ENCODE measurements at places on chromosomes 12 and 14.
A peak's percentile ranks its signal among the peaks of the same experiment; 100 is the strongest.

DNA sequence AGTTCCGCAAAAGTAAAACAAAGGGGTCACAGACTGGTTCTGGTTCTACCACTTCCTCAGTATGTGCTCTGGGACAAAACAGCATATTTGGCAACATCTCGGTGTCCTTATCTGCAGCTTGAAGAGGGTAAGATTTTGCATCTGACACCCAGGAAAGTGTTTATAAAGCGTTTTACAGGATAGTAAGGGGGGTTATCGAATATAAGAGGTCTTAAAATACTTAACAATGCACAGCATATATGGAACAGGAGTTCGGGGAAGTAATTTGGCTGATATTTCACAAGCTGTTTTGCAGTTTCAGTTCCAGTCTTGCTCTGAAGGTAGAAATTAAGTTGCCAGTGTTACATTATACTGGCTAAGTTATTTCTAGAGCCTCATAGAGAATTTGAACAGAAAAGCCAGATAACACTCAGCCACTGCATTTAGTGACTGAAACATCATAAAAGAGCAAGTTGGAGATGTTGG lies 904 bp upstream of the MAP4K5 start:
- DNase-seq: no peak

DNA sequence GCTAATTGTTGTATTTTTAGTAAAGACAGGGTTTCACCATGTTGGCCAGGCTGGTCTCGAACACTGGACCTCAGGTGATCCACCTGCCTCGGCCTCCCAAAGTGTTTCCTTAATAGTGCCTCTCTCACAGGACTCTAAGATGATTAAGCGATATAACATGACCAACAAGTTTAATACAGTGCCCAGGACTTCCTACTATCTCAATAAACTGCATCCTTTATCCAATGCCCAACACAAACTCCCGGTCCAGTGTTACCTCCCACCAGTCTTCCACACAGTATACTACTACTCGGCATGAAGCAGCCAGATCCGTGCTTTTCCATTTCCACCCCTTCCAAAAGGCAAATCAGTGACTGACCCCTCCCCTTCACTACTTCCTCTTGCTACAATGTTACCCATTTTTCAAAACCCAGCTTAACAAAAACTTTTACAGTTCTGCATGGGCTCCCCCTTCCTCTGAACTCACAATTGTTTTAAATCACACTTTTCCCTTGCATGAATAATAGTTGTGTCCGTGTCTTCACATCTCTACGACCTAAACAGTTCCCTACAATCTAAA lies 900 bp downstream of the NOP2 start:
- no peak for DNase-seq

DNA sequence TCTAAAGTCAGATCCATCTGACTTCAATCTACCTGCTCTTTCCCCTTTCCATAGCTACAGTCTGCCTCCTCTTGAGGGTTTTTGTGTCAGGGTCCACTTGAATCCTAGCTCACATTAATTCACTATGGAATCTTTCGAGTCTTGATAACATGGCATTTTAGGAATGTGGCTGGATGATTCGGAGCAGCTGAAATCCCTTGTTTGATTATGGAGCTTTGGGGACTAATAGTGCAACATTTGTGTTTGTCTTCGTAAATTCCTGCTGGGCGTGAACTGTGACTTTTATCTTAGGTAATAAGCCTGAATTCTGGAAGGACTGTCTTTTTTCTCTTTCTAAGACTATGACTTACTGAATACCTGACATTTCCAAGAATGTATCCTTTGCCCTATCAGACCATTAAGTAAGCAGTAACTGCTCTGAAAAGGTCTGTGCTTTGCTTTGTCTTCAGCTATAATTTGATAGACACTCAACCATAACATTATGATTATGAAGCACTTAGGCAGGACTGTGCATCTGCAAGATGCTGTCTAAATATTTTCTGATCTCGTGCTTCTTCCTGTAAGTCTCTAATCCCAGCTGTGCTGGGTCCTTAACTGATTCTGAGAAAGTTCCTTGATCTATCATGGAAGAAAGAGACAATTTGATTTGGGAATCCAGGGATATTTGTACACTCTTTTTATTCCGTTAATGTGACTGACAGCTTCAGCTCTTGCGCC lies 19.0 kb upstream of the PELI2 start:
- DNase-seq: no peak

- no peak for DNase-seq
These were observed at the start of gene TAS2R31 for GRCh38 chr12:11031307-11031706. Gene TAS2R31, minus strand, starts transcription at chr12:11031407. Its CDS starts 72 bp downstream, at chr12:11031335.

GRCh38 chr12:8559676-8560075 lies 19.0 kb upstream of the CLEC4E start:
- DNase-seq: no peak

GRCh38 chr12:17592472-17592871 lies 497.5 kb downstream of the RERGL start:
- no peak for DNase-seq

GRCh38 chr12:62739266-62740015 lies 195.5 kb downstream of the PPM1H start:
- DNase-seq: no peak

DNA sequence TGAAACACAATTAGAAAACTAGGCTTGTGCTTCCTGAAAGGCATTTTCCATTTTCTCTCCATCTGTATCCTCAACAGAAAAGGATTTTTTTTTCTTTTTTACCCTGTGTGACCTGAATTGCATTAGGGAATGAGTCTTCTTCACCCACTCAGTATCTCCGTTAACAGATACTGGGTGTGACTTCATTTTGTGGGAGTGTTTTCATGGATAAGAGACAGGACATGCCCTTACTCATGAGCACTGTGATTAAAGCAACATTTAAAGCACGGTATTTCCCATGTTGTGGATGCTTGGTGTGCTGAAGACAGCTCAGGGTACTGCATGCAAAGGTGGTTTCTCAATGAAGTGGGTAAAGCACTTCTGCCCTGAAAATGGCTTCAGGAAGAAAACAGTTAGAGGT lies 1397.3 kb upstream of the TMEM132C start:
- no peak for DNase-seq

DNA sequence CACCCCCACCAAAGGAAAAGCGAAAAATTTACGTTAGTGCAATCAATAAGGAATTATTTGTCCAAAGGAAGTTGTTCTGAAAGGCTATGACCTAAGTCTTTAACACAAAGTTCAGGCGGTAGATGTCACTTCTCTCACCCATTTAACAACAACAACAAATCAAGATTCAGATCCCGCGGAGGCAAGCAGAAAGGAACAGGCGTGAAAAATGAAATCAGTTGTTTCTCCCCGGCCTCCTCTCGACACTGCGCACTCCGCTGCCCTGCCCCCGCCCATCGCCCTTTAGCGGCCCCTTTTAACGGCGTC lies 1.4 kb downstream of the DENND5B start:
- DNase-seq: peak; percentile 72

- no peak for DNase-seq
These were observed 90.9 kb downstream of the B4GALNT3 start for GRCh38 chr12:550473-551260.

DNA sequence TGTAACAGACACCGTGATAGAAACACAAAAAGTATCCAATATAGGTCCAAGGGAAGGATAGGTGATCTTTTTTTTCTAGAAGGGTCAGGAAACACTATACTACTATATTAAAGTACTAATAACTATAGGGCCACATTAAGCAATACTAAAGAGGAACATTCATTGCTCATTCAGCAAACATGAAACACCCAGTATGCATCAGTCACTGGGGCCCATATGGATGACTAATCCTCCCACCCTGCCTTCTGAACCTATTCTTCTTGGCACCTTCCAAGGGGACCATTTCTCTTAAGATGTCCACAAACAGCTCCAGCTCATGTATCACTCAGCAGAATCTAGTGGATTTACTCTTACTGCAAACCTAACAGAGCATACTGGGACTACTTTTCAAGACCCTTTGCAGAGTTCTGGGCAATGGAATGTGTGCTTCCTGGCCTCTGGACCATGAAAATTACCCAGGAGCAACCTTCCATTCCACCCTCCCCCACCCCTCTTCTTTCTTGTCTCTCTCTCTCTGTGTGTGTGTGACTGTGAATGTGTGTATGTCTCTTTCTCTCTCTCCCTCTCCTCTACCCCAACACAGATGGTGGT lies 187.9 kb downstream of the EPS8 start:
- DNase-seq: no peak

DNA sequence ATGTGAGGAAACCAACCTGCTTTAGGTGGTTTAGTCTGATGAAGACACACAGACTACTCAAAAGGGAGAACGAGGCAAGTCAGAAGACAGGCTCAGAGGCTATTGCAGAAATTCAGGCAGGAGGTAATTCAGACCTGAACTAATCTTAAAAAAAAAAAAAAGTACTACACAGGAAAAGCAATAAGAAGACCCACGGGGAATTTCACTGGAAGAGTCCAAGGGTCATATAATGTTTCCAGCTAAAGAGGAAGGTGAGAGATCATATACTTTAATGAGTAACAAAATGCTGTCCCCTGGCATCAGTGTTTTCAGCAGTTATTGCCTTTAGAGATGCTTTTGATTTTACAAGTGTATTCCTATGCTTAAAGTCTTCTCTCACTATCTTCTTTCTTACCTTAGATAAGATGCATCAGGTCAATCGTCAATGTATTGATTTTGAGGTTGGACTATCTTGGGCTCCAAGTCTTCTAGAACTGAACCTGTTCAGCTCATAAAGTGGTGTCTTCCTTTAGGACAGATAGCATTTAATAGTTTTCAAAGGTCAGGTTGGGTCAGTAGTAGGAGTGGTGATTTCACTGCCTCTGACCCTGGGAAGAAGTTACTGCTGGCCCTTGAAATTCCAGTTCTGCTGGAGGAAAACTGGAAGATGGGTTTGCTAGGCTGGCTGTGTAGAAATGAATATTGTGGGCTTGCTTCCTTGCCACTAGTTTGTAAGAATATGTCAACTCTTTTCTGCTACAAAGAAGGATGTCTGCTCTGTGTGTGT lies 60.0 kb downstream of the FAR2 start:
- DNase-seq: no peak

- DNase-seq: no peak
These were observed 577.8 kb downstream of the ETNK1 start for GRCh38 chr12:23202728-23203127.

GRCh38 chr14:68390741-68391140 lies 402.1 kb downstream of the ZFP36L1 start:
- DNase-seq: no peak

- DNase-seq: peak; percentile 49
These were observed 70.2 kb upstream of the GPHB5 start for GRCh38 chr14:63388766-63389431.

DNA sequence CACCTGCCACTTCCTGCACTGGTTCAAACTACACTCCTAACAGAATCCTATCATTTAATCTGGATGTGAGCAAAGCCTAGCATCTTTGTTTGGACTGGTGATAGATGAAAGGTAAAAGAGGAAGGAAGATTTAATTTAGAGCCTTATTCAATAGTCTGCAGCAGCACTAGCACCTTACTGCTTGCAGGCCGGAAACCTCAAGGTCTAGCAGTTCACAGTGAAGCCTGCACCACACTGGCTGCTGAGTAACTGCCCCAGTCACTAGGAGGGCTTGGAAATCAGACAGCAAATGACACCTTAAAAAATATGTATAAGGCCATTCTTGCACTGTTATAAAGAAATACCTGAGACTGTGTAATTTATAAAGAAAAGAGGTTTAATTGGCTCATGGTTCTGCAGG lies 358.0 kb downstream of the DAD1 start:
- peak; percentile 27 for DNase-seq

DNA sequence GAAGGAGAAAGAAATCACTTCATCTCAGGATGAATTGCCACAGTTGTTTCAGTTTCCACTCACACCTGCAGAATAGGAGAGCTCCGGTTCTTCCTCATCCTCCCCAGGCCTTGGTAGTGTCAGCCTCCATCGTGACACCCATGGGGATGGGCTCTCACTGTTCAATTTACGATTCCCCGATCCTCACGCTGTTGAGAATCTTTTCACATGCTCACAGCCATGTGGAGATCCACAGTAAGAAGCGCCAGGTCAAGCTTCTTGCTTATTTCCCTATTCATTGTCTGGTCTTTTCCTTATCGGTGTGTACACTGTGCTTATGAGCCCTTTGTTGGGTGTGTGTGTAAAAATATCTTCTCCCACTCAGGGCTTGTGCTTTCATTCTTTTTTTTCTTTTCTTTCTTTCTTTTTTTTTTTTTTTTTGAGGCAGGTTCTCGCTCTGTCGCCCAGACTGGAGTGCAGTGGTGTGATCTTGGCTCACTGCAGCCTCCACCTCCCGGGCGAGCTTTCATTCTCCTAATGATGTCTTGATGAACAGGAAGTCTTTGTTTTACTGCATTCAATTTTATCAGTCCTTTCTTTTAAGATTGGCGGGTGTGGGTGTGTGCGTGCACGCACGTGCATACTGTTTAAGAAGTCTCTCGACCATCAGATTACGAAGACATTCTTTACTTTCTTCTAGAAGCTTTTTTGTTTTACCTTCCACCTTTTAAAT lies 21.5 kb downstream of the RIN3 start:
- no peak for DNase-seq

GRCh38 chr14:106610691-106611090 lies 1084.3 kb downstream of the TMEM121 start:
- no peak for DNase-seq

- no peak for DNase-seq
These were observed 46.6 kb downstream of the SMIM41 start for GRCh38 chr12:52126050-52126604.

DNA sequence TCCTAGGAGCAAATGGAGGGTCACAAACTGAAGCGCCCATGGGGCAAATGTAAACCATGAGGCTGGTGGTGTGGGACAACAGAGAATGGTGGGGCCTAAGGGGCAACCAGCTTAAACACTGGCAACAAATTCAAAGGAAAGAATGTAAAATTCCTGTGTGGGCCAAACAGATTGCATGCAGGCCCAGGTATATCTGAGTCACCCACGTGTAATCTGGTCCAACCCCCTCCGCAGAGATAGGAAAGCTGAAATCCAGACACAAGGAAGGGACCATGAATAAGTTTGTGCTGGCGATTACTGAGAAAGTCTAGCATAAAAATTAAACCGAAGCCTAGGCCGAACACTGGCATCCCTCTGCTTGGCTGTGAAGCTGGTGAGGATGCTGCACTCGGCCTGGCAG lies 71.6 kb downstream of the ITPK1 start:
- no peak for DNase-seq

DNA sequence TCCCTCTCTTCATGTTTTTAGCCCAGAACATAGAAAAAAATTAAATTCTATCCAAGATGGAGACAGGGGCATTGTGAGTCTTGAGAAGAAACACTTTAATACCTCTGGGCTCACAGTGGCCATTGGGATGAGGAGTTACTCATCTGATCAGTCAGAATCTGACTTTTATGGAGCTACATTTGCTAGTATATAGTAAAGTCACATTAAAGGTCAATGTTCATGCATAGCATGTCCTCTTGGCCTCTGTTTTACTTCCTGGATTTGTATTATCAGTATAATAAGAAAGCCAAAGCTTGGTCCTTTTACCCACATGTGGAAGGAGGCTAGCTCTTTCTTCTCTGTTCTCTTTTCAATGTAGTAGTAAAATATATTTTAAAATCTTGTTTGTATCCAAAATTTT lies 93.6 kb upstream of the CNOT2 start:
- DNase-seq: no peak

- no peak for DNase-seq
These were observed 225.5 kb downstream of the CCDC91 start for GRCh38 chr12:28415755-28416154.

Data from CD4-positive, alpha-beta T cell treated with Interleukin-4 for 1 hour (primary cell).